NCI-H187 (cell line): ENCODE measurements at places on chromosomes 11 and 22.

DNA sequence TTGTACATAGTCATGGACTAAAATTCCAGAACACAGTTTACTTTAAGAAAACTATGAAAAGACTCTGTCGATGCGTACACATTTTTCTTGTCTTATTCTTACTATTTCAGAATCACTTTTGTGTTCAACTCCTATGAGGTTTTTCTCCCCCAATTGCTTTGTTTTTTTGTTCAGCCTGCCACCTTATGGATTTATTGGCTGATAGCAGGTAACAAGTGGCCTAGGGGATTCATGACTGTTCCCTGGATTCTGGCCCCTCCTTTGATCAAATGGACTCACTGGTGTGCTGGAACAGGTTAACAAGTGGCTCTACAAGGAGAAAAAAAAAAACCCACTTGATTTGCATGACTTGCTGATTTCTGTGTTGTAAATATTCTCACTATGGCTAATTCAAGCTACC, 10.6 kb downstream of the MMP20 start:
- no peak for DNase-seq

- DNase-seq: no peak
Observed at GRCh38 chr11:111878385-111878848, 548 bp downstream of the FDXACB1 start.

- DNase-seq: no peak
Observed at GRCh38 chr11:35766651-35767050, 104.1 kb downstream of the TRIM44 start.

DNA sequence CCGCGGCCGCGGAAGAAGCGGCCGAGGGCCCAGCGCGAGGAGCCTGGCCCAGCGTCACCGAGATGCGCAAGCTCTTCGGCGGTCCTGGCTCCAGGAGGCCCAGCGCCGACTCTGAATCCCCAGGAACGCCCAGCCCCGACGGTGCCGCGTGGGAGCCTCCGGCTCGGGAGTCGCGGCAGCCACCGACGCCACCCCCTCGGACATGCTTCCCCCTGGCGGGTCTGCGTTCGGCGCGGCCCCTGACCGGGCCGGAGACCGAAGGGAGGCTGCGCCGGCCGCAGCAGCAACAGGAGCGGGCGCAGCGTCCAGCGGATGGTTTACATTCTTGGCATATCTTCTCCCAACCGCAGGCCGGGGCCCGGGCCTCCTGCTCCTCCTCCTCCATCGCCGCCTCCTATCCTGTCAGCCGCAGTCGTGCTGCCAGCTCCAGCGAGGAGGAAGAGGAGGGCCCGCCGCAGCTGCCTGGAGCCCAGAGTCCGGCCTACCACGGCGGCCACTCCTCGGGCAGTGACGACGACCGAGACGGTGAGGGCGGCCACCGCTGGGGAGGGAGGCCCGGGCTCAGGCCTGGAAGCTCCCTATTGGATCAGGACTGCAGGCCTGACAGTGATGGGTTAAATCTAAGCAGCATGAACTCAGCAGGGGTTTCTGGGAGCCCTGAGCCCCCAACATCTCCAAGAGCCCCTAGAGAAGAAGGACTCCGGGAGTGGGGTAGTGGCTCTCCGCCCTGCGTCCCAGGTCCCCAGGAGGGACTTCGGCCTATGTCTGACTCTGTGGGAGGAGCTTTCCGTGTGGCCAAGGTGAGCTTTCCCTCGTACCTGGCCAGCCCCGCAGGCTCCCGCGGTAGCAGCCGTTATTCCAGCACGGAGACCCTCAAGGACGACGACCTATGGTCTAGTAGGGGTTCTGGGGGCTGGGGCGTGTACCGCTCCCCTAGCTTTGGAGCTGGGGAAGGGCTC, 1.2 kb downstream of the ARHGEF17 start:
- DNase-seq: no peak

GRCh38 chr11:73170140-73170539, 28.0 kb upstream of the FCHSD2 start:
- no peak for DNase-seq

- DNase-seq: no peak
Observed at GRCh38 chr22:31631436-31631835, 30.6 kb downstream of the PISD start.

GRCh38 chr22:49946612-49947295, 13.8 kb upstream of the PIM3 start:
- DNase-seq: no peak

DNA sequence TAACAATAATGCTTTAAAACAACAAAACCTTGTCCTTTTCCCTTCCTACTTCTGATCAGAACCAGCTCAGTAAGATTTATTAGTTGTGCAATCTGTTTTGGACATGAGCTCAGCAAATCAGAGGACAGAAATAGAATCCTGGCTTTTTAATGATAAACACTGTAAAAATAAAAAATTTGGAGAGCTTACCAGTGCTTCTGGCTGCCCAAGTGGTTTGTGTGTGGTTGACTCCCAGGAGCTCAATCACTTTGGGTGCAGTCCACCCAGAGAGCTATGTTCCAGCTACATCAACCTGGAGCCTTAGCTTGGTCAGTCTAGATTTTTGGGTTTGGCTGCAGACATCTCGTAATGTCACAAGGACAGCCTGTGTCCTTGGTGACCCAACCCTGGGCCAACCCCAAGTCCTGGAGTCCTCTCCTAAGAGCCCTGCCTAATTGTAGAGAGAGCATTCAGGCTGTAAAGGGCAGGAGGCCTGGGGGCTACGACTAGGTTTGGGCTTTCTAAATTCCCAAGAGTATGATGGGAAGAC, 28.5 kb downstream of the CD44 start:
- DNase-seq: no peak

GRCh38 chr11:134944986-134945385, 532.9 kb upstream of the B3GAT1 start:
- DNase-seq: no peak

- no peak for DNase-seq
Observed at GRCh38 chr22:42676059-42676607, 26.9 kb upstream of the CYB5R3 start.

DNA sequence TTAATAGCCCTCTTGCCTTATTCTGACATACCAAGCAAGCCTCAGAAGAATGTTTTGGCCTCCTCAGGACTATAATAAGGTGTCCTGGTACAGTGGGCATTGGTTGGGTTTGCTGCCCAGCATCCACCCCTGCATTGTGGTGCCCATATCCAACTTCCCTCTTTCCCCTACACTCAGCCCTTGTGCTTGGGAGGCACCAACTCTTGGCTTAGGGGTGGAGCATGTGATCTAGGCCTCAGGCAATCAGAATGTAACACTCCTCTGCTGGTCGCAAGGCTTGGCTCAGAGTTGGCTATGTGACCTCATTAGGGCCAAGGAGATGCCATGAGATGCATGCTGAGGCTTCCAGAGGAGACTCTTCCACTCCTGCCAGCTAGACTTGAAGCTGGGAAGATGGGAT, 123.0 kb downstream of the CSNK2A3 start:
- no peak for DNase-seq

- DNase-seq: no peak
Observed at GRCh38 chr22:36796552-36797175, 20.2 kb downstream of the PVALB start.

GRCh38 chr22:35230839-35231584, 26.3 kb upstream of the HMGXB4 start:
- DNase-seq: no peak

DNA sequence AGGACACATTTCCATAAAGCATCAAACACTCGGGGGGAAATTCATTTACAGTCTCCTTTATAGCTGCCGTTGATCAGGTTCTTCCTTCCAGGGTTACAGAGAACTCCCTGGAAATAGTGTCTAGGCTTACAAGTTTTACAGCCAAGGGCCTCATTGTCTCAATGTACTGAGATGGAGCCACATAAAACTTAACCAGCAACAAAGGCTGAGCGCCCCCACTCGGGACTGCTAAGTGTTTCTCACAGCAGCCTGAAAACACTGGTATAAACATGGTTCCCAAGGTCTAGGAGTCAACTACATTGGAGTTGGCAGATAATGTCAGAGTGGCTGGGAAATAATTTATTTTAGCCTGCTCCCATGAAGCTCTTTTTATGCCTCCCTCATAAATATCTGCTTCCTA, 686.2 kb downstream of the OPCML start:
- no peak for DNase-seq

GRCh38 chr11:12827929-12828812, 153.9 kb downstream of the TEAD1 start:
- peak; percentile 61 for DNase-seq

DNA sequence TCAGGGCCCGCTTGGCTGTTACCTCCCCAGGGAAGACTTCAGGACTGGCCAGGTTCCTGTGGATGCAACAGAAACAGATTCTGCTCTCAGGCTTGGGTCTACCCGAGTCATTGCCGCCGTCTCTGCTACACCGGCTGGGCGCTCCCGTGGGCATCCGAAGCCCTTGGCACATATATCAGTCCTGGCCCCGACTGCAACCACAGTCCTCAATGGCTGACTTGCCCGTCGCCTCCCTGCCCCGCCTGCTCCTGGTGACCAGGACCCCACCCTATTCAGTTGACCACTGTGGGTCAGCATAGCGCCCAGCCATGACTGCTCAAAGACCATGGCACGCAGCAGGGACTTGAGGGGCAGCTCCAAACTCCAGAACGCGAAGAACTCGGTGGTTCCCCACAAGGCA, 64.7 kb upstream of the SLC22A12 start:
- DNase-seq: no peak

- no peak for DNase-seq
Observed at GRCh38 chr11:48193876-48194275, 22.7 kb upstream of the OR4B1 start.

GRCh38 chr11:120108785-120109168, 29.1 kb downstream of the TRIM29 start:
- DNase-seq: no peak

GRCh38 chr22:38783095-38783615, 10.8 kb downstream of the DNAL4 start:
- DNase-seq: no peak

DNA sequence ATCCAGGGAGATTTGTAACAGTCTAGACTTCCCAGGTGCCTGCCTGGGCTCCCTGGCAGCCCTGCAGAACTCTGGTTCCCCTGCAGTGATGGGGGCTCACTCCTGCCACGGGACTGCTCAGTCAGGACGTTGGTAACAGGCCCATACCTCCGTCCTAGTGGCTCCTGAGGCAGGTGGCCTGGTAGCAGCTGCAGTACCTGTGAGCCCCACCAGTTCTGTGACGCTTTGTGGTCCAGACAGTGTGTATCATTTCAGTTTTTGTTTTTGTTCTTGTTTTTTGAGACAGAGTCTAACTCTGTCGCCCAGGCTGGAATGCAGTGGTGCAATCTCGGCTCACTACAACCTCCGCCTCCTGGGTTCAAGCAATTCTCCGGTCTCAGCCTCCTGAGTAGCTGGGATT, 27.8 kb downstream of the POLR3H start:
- no peak for DNase-seq

GRCh38 chr22:28894807-28895206, 11.4 kb downstream of the ZNRF3 start:
- no peak for DNase-seq

DNA sequence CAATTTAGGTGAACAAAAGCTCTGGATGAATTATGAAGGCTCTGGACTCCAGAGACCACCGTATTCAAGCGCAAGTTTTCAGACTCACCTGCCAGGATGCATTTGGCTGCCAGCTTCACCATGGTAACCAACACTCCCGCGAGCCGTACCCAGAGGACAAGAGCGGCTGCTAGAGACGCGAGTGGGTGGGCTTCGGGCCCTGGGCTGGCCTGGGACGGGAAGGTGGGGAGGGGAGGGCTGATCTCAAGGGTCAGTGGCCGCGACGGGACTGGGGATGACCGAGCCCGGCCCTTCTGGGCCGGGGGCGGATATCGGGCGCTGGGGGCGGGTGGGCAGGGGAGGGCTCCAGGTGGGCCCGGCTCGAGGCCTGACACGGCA, 344 bp downstream of the IFT27 start:
- DNase-seq: no peak

DNA sequence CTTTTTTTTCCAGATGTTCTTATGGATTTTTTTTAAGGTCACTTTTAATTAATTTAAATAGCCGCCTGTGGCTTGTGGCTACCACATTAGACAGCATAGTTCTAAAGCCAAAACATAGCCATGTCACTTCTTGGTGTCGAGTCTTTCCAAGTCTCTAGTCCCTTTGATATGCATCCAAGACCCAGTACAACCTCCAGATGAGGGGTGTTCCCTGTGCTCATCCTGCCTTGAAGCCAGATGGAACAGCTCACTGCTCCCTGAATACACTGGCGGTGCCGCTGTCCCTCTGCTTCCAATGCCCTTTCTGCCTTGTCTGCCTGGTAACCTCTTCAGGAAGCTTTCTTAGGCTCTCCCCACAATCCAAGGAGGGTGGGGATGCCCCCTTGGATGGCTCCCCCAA, 338.0 kb downstream of the TENM4 start:
- no peak for DNase-seq

GRCh38 chr22:37258005-37258752, 14.1 kb upstream of the RAC2 start:
- no peak for DNase-seq

GRCh38 chr11:84721561-84721961, 905.6 kb downstream of the DLG2 start:
- DNase-seq: no peak

- DNase-seq: no peak
Observed at GRCh38 chr22:49751318-49751965, 76.2 kb downstream of the BRD1 start.

- no peak for DNase-seq
Observed at GRCh38 chr11:13667245-13667644, 1.2 kb upstream of the FAR1 start.

GRCh38 chr11:112971827-112972226, 10.6 kb downstream of the NCAM1 start:
- DNase-seq: no peak

DNA sequence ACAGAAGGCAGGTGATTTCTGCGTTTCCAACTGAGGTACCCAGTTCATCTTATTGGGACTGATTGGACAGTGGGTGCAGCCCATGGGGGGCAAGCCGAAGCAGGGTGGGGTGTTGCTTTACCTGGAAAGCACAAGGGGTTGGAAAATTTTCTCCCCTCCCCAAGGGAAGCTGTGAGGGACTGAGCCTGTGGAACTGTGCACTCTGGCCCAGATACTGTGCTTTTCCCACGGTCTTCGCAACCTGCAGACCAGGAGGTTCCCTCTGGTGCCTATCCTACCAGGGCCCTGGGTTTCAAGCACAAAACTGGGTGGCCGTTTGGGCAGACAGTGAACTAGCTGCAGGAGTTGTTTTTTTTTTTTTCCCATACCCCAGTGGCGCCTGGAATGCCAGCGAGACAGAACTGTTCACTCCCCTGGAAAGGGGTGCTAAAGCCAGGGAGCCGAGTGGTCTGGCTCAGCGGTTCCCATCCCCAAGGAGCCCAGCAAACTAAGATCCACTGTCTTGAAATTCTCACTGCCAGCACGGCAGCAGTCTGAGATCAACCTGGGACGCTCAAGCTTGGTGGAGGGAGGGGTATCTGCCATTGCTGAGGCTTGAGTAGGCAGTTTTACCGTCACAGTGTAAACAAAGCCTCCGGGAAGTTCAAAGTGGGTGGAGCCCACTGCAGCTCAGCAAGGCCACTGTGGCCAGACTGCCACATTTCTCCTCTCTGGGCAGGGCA, 97.2 kb downstream of the JRKL start:
- DNase-seq: peak; percentile 56

DNA sequence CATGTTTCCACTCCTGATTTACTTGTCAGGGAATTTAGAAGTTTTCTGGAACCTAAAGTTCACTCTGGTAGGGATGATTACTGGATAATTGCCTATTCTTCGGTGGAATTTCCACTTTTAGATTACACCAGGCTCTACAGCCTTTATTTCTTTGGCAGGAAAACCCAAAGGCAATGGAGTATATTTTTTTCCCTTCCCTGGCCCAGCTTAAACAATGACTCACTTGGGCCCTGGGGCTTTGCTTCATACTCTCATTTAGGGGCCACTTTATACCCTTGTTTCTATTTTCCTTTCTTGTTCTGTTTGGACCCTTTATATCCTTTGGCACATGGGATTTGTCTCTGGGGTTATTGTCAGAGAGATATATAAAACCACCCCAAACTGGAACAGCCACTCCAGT, 114.7 kb downstream of the CSTPP1 start:
- no peak for DNase-seq
